ENCODE measurements at places on chromosomes 4 and X.

DNA sequence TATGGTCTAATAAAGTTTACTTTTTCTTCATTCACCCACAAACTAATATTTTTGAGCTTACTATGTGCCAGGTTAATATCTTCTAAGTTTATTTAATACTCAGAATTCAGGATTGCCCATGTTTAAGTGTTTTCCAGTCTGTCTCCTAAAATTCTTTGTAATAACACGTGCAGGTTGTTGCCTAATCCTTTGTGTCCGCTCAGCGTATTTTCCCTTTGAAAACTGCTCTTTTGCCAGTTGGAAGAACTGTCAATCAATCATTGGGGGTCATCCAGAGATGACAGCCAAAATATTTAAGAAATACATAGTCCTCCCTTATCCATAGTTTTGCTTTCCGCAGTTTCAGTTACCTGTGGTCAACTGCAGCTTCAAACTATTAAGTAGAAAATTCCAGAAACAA lies 63.4 kb downstream of the LNX1 start:
- no peak for DNase-seq

GRCh38 chr4:136768925-136769275 lies 763.4 kb downstream of the PCDH18 start:
- DNase-seq = peak; percentile 2

DNA sequence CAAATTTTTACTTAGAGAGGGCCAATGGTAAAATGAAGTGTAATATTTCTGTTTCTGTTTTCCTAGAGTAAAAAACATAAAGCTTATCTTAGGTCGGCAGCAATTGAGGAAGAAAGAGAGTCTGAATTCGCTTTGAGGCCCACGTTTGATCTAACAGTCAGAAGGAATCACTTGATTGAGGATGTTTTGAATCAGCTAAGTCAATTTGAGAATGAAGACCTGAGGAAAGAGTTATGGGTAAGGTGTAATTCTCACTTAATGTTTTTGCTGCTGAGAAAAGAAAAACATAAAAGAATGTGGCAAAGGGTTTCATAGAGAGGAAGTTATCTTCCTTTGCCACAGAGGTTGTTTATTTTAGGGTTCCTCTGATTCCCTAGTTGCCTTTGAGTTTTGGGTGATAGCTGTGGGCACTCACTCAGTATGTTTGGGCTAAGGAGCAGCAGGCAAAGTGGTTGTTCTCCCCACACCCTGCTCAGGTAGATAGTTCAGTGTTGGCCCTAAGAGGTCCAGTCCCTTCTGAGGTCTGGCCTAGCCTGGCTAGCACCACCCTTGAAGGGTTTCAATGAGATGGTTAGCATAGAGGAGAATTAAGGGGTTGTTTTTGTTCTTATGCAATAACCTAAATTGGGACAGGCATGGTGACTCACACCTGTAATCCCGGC lies 32.3 kb downstream of the HERC5 start:
- no peak for DNase-seq

DNA sequence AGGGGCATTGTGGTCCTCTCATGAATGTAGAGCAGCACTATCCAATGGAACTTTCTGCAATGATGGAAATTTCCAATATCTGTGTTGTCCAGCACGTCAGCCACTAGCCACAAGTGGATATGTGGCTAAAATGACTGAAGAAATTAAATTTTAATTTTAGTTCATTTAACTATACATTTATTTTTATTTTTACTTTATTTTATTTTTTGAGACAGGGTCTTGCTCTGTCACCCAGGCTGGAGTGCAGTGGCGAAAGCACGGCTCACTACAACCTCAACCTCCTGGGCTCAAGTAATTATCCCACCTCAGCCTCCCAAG lies 13.3 kb upstream of the RBBP7 start:
- no peak for DNase-seq

- no peak for DNase-seq
Measured at GRCh38 chr4:169660929-169661328, 40.6 kb downstream of the CLCN3 start.

DNA sequence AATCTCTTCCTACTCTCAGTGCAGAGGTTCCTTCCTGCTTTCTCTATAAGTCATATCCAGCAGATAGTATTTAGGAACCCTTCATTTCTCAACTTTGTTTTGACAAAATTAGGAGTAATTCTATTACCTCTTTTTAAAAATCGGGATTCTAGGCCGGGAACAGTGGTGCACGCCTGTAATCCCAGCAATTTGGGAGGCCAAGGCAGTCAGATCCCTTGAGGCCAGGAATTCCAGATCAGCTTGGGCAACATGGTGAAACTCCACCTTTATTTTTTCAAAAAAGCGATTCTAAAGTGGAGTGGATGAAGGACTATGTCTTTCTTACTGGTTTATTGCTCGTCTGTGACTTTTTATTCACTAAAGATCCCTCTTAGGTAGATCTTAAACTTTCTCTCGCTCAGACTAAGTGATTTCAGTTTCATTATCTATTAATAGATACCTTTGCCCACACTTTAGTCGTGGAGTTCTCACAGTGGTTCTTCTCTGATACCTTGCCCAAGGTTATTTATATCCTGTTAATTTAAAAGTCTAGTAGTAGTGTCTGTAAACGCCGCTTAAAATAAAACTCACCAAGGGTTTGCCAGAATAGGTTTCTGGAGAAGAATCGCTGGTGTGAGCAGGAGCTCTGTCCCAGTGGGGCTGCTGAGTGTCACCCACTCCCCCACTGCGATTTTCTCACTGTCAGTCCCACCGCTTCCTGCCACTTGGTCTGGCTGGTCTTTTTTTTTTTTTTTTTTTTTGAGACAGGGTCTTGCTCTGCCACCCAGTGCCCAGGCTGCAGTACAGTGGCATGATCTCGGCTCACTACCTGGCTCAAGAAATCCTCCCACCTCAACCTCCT lies 27.0 kb upstream of the TMEM131L start:
- no peak for DNase-seq

- DNase-seq = no peak
Measured at GRCh38 chr4:112593438-112594133, 43.1 kb downstream of the ZGRF1 start.

GRCh38 chrX:156000361-156000926 lies 2.9 kb downstream of the IL9R start:
- no peak for DNase-seq

- no peak for DNase-seq
Measured at GRCh38 chr4:168648929-168649328, 152.1 kb downstream of the PALLD start.
